Tibial nerve (tissue), 4 donors: ENCODE measurements at places on chromosomes 7 and 10. TPM values are rescaled to one million over a fixed set of nuclear protein-coding genes. Genes with fewer than 3 reads are reported as not detected.

PPP2R2D gene
- 28.0 TPM for total RNA-seq

VPS37D gene
- total RNA-seq = 4.0 TPM

CNPY1 gene
- total RNA-seq = not detected

SORCS1 gene
- 34.3 TPM for total RNA-seq

LRRC61 gene
- total RNA-seq = 7.9 TPM

ATOH7 gene
- 0.42 TPM for total RNA-seq

- H3K36me3 ChIP-seq = no peaks in the 10 kb centered on the region
- no peak overlapping the region for H3K27ac ChIP-seq
- H3K4me3 ChIP-seq = no peak overlapping the region
- DNase-seq = no peak
- H3K4me1 ChIP-seq = peaks cover 3% of the 10 kb centered on the region
Observed at GRCh38 chr10:28411648-28412047, 108.8 kb upstream of the MPP7 start.

DNA sequence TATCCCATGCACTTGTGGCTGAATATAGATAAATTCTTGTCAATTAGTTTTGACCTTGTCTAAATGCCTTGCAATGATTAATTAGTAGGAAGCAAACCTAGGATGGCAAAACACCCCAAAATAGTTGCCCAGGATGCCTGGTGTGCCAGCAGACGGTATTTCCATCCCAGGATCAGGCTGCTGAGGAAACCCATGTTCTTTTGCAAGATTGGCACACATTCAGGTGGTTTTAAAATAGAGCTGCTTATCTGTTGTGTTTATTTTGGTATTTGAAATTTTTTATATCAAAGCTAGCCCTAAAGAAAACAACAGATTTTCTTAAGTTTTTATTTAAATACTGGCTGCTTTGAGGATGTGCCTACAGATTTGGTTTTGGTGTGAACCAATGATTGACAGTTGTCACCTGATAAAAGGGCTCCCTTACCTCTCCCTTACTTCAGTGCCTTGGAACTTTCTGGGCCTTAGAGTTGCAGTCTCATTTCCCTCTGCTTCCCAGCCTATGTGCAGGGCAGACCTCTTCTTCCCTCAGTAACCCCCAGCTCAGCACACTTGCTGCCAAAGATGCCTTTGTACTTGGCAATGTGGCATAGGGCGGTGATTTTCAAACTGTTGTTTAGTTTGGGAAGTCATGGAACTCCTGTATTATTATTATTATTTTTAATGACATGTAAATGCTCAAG lies 54.0 kb downstream of the CCNY start:
- H3K27ac ChIP-seq = no peak overlapping the region
- no peaks in the 10 kb centered on the region for H3K36me3 ChIP-seq
- H3K27me3 ChIP-seq = no peaks in the 10 kb centered on the region
- no peak overlapping the region for H3K4me3 ChIP-seq
- H3K4me1 ChIP-seq = no peaks in the 10 kb centered on the region

- no peaks in the 10 kb centered on the region for H3K27me3 ChIP-seq
- DNase-seq = no peak
- H3K4me3 ChIP-seq = no peak overlapping the region
- H3K36me3 ChIP-seq = peaks cover 61% of the 10 kb centered on the region
Observed at GRCh38 chr10:32692174-32692573, 246.2 kb downstream of the CCDC7 start.

- H3K36me3 ChIP-seq = no peaks in the 10 kb centered on the region
- no peaks in the 10 kb centered on the region for H3K27me3 ChIP-seq
- no peak overlapping the region for H3K4me3 ChIP-seq
Observed at GRCh38 chr10:117499248-117500105, 43.1 kb upstream of the EMX2 start.

DNA sequence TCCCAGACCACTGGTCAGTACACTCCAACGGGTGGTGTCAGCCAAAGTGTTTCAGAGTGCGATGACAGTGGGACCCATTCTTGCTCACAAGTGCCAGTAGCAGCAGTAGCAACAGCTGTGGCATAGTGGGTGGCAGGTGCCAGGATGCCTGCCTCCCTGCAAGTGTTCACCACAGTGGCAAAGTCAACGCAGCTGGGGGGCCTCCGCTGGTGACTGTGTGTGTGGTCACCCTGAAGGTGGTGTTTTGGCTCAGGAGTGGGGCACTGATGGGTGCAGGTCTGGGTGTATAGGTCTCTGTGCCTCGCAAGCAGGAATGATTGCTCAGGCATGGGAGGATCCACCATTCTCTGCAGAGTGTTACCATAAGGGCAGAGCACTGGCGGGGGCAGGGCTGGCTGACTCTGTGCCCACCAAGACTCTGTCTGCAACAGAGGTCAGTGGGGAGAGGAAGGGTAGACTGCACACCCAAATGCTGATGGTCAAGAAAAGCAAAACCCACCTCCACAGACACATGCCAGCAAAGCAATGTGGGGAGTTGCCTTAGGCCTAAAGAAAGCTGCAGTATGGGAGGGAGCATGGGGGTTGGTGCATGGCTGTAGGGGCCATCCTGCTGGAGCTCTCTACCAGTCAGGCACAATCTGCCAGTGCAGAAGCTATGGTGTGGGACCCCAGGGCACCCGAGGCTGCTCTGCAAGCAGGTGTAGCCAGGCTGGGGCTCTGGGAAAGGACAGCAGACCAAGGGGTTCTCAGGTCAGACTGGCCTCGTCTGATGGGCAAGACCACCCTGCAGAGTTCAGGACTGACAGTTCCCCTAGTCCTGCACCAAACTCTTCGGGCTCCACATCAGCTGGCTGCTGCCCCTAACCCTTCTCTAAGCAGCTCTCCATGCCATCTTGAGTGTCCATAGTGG lies 368.1 kb downstream of the CTNNA3 start:
- H3K36me3 ChIP-seq = no peaks in the 10 kb centered on the region
- no peak overlapping the region for H3K4me3 ChIP-seq
- H3K4me1 ChIP-seq = no peaks in the 10 kb centered on the region

GRCh38 chr10:59016043-59016442 lies 160.4 kb upstream of the PHYHIPL start:
- H3K27ac ChIP-seq = no peak overlapping the region
- DNase-seq = no peak
- no peaks in the 10 kb centered on the region for H3K4me1 ChIP-seq
- no peaks in the 10 kb centered on the region for H3K27me3 ChIP-seq

DNA sequence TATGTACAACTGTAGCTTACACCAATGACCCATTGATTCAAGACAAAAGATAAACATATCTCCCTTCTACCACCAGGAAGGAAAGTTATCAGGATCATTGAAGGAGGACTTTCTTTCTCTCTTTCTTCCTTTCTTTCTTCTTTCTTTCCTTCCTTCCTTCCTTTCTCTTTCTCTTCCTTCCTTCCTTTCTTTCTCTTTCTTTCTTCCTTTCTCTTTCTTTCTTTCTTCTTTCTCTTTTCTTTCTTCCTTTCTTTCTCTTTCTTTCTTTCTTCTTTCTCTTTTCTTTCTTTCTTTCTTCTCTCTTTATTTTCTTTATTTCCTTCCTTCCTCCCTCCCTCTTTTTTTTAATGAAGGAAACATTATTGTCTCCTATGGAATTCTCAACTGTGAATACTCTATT lies 10.6 kb upstream of the OR2A2 start:
- no peak overlapping the region for H3K27ac ChIP-seq
- no peaks in the 10 kb centered on the region for H3K4me1 ChIP-seq
- no peaks in the 10 kb centered on the region for H3K36me3 ChIP-seq
- H3K4me3 ChIP-seq = no peak overlapping the region

DNA sequence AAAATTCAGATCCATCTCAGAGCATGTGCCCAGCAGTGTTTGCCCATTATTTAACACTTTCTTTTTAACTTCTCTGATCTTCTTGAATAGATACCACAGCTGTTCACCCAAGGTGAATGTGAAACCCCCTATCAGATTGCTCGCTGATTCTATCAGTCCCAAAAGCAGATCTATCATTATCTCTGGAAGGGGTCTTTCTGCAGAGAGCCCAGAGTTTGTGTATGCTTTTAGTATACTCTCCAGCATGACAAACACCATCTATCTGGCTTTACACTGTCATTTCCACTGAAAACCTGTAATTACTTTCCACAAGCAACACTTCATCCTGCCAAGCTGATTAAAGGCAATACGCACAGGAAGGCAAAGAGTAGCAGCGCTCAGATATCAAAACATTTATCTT lies 168.2 kb downstream of the CACNA2D1 start:
- H3K27me3 ChIP-seq = no peaks in the 10 kb centered on the region
- no peak for DNase-seq
- H3K4me1 ChIP-seq = no peaks in the 10 kb centered on the region
- H3K4me3 ChIP-seq = no peak overlapping the region
- H3K27ac ChIP-seq = no peak overlapping the region

GRCh38 chr10:129333706-129334105 lies 133.3 kb upstream of the MGMT start:
- no peaks in the 10 kb centered on the region for H3K27me3 ChIP-seq
- H3K4me3 ChIP-seq = no peak overlapping the region
- DNase-seq = no peak

- no peak for DNase-seq
- H3K4me3 ChIP-seq = no peak overlapping the region
- no peaks in the 10 kb centered on the region for H3K4me1 ChIP-seq
- H3K27me3 ChIP-seq = no peaks in the 10 kb centered on the region
- peak overlapping the region; percentile 46 for H3K27ac ChIP-seq
Observed at GRCh38 chr7:116753130-116753529, 81.1 kb downstream of the MET start.

DNA sequence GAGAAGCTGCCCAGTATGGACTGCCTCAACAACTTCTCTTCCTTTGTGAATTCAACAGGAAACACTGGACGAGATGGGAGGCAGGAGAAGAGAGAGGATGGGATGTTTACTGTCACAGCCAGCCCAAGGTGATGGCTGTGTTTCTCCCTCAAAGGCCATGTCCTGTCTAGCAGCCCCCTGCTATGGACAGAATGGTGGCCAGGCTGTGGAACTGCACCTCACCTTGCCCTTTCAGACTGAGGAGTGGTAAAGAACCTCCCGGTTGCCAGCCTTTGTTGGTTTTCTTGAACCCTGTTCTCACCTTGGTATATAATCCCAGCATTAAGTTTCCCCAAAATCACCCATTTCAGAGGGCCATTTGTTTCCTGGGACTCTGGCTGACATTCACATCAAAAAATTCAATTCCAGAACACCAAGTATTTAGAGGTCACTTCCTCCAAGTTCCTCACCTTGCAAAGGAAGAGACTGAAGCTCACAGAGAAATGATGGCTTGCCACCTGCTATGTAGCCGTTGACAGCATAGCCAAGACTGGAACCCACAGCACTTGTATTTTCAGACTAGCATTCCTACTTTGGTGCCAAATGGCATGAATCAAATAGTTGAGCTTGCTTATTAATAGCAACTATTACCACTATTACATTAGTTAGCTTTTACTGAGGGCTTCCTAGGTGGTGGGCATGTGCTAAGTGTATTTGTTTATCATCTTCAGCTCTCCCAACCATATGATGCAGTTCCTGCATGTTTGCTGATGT lies 224.0 kb upstream of the GRB10 start:
- no peak overlapping the region for H3K4me3 ChIP-seq
- H3K27ac ChIP-seq = no peak overlapping the region
- no peak for DNase-seq
- no peaks in the 10 kb centered on the region for H3K36me3 ChIP-seq
- H3K4me1 ChIP-seq = peaks cover 7% of the 10 kb centered on the region

- no peaks in the 10 kb centered on the region for H3K27me3 ChIP-seq
- no peaks in the 10 kb centered on the region for H3K4me1 ChIP-seq
- H3K36me3 ChIP-seq = no peaks in the 10 kb centered on the region
- no peak overlapping the region for H3K27ac ChIP-seq
- no peak for DNase-seq
Observed at GRCh38 chr7:10685040-10685439, 288.6 kb upstream of the PHF14 start.

GRCh38 chr10:70565556-70566514 lies 36.7 kb downstream of the PRF1 start:
- H3K27ac ChIP-seq = no peak overlapping the region
- no peak overlapping the region for H3K4me3 ChIP-seq
- H3K36me3 ChIP-seq = no peaks in the 10 kb centered on the region
- no peaks in the 10 kb centered on the region for H3K27me3 ChIP-seq
- H3K4me1 ChIP-seq = no peaks in the 10 kb centered on the region

- no peaks in the 10 kb centered on the region for H3K36me3 ChIP-seq
- H3K27ac ChIP-seq = no peak overlapping the region
- H3K4me3 ChIP-seq = no peak overlapping the region
- H3K27me3 ChIP-seq = no peaks in the 10 kb centered on the region
Observed at GRCh38 chr10:10475812-10476211, 541.9 kb upstream of the CELF2 start.

- no peaks in the 10 kb centered on the region for H3K27me3 ChIP-seq
- no peak overlapping the region for H3K4me3 ChIP-seq
- no peak overlapping the region for H3K27ac ChIP-seq
- peaks cover 96% of the 10 kb centered on the region for H3K36me3 ChIP-seq
Observed at GRCh38 chr7:157188091-157188665, 49.5 kb downstream of the UBE3C start.

GRCh38 chr10:24723386-24723787 lies 300 bp downstream of the ARHGAP21 start:
- DNase-seq = no peak
- no peaks in the 10 kb centered on the region for H3K4me1 ChIP-seq
- H3K36me3 ChIP-seq = no peaks in the 10 kb centered on the region
- no peaks in the 10 kb centered on the region for H3K27me3 ChIP-seq

DNA sequence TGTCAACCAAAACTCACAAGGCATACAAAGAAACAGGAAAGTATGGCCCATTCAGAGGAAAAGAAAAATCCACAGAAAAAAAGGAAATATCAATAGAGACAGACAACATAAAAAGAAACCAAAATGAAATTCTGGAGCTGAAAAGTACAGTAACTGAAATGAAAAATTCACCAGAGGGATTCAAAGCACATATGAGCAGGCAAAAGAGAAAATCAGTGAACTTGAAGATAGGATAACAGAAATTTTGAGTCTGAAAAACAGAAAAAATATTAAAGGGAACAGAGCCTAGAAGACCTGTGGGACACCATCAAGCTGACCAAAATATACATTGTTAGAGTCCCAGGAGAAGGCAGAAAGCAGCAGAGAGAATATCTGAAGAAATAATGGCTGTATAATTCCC lies 60.6 kb downstream of the XPNPEP1 start:
- no peak overlapping the region for H3K27ac ChIP-seq
- H3K36me3 ChIP-seq = no peaks in the 10 kb centered on the region
- no peak overlapping the region for H3K4me3 ChIP-seq

DNA sequence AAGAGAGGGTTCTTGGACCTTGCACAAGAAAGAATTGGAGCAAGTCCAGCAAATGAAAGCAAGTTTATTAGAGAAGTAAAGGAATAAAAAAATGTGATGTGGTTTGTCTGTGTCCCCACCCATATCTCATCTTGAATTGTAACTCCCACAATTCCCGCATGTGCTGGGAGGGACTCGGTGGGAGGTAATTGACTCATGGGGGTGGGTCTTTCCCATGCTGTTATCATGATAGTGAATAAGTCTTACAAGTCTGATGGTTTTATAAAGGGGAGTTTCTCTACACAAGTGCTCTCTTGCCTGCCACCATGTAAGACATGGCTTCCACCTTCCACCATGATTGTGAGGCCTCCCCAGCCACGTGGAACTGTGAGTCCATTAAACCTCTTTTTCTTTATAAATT lies 39.2 kb upstream of the FZD9 start:
- H3K4me3 ChIP-seq = no peak overlapping the region
- no peaks in the 10 kb centered on the region for H3K4me1 ChIP-seq
- H3K36me3 ChIP-seq = no peaks in the 10 kb centered on the region
- H3K27ac ChIP-seq = no peak overlapping the region
- no peak for DNase-seq

- no peak overlapping the region for H3K4me3 ChIP-seq
- H3K27me3 ChIP-seq = no peaks in the 10 kb centered on the region
- no peak overlapping the region for H3K27ac ChIP-seq
- no peaks in the 10 kb centered on the region for H3K4me1 ChIP-seq
- H3K36me3 ChIP-seq = peaks cover 4% of the 10 kb centered on the region
Observed at GRCh38 chr10:4918236-4918635, 45.0 kb upstream of the AKR1C1 start.
